ENCODE measurements at places on chromosomes 3 and 15.

- DNase-seq, result no peak
Observed at GRCh38 chr3:119774444-119774843, 7.5 kb upstream of the NR1I2 start.

GRCh38 chr3:42191443-42191747 lies 74.6 kb downstream of the CCK start:
- no peak for DNase-seq

DNA sequence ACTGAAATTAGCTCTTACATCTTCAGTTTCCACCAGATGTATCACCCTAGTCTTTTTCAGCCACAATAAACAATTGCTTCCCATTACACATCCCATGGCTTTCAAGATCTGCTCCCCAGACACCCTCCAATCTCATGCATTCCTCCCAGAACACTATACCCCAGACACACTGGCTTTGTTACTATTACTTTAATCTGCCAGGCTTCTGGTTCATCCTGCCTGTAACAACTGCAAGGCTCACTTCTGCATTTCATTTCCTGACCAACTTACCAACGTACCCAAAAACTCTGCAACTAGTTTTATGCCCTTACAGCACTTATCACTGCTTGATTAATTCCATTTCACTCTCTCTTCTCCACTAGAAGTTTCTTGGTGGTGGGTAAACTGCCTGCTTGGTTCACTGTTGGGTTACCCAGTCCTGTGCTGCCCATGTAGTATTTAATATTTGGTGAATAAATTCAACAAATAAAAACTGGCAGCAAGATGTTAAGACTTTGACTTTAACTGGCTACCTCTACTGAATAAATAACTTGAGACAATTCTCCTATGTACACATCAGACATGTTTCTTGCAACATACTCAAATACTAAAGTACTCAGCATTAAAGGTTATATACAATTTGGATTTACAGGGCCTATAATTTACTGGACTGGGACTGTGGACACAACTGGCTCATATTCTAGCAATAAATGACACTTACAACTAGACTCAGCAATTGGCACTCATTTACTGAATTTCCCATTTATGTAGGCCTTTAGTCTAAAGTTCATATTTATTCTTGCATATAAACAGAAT lies 2.7 kb downstream of the RPL22L1 start:
- DNase-seq, result no peak

DNA sequence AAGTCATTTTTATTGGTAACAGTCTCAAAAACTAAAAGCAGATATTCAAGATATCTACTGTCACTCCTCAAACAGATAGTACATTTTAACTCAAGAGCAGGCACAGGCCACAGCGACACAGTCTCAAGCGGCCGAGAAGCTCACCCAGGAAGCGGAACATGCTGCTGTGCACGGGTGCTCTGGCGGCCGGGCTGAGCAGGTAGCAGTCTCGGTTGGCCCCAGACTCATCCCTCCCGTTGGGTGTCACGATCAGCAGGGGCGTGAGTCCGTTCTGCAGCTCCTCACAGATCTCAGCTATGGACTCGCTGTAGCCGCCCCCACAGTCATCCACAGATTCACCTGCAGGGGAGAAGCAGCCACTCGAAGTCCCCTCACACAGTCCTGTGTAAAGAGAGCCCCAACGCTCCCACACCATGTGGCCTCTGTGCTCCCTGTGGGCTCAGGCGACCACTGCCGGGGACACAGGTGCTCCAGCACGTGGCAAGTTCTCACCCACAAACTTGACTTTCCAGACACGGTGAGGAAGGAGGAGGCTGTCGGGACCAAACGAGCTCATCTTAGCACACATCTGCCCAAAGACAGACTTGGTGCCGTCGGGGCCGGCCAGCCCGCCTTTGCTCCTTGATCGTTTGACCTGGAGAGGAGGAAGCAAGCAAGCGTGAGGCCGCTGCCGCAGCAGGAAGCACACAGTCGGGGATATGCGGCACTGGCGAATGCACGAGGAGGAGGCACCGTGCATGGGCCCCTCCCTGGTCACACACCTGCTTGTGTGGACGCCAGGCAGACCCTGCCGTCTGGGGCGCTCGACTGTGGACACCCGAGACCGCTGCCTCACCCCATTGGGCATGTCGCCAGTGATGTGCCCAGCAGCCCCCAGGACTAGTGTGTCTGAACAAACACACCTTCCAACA lies 17.7 kb upstream of the OCA2 start:
- no peak for DNase-seq

DNA sequence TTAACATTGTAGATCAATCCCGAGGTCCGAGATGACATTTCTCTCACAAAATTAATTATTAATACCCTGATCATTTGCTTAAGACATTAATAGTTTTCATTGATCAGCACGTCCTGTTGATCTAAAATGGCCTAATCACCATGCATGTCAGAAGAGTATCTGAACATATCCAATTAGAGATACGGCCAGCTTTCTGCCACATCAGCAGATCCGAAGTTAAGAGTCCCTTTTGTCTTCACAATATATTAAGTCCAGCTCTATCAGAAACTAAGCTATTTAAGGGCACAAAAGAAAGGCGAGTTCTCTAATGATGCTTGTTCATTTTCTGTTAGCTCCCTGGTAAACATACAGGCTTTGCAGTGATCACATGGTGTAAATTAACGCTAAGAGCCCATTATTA lies 470.3 kb downstream of the CNTN4 start:
- no peak for DNase-seq

DNA sequence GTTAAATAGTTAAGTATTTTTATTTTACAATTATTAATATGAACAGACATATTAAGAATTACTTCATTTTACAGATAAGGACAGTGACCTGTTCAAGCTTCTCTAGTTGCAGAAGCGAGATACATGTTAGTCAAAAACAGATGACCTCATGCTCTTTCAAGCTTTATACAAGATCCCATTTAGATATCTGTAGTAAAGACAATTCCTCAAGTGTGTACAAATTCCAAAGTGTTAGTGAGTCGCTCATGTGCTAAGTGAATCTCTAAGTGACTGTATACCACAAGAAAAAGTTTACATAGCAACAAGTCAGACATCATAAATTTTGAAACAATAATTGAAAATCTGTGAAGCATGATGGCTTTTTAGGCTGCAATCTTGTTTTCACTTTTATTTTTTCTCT lies 293.8 kb downstream of the ROBO1 start:
- no peak for DNase-seq

- DNase-seq, result no peak
Observed at GRCh38 chr3:55370272-55370671, 116.8 kb downstream of the WNT5A start.

DNA sequence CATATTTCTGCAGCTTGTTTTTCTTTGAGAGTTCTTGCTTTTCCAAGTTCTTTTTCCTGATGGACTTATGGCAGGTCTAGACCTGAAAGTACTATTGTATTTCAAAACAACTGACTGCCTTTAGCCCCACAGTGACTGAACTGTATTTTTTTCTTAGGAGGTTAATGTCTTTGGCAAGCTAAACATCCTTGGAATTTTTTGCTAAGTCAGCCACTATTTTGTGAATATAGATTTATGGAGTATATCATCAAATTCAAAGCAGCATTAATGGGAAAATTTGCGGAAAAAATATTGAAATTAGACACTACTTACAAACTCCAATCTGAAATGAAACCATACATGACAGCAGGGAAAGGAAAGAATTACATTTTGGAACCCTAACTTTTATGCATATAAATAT lies 8.6 kb downstream of the PIK3CA start:
- no peak for DNase-seq

- DNase-seq, result no peak
Observed at GRCh38 chr3:161212906-161213305, 8.2 kb upstream of the NMD3 start.

DNA sequence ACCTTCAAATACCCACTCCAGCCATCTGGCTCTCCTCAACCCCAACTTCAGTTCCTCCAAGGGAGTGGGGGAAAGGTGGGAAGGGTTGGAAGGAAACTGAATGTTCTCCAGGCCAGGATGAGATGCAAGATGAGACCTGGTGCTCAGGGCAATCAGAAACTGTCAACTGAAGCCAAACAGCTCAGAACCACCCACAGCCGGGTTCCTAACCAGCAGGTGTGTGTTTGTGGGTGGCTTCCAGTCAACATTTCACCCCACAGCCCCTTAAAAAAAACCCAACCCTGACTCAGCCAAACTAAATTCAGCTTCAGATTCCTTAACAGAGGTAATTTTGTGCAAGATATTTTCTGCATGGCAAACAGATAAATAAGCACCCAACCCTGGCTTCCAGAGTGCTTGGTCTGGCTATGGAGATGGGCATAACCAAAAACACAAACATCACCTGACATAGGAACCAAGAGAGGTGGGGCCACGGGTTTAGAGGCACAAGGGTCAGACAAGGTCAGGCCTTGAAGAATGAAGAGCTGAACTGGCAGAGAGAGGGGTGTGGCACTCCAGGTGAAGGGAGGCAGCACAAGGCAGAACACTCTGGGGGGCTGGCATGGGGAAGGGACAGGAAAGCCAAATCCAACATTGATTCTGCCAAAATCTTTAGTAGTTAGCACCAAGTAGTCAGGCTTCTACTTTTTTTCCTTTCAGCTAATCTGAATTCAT lies 34.7 kb downstream of the ZNF445 start:
- no peak for DNase-seq

DNA sequence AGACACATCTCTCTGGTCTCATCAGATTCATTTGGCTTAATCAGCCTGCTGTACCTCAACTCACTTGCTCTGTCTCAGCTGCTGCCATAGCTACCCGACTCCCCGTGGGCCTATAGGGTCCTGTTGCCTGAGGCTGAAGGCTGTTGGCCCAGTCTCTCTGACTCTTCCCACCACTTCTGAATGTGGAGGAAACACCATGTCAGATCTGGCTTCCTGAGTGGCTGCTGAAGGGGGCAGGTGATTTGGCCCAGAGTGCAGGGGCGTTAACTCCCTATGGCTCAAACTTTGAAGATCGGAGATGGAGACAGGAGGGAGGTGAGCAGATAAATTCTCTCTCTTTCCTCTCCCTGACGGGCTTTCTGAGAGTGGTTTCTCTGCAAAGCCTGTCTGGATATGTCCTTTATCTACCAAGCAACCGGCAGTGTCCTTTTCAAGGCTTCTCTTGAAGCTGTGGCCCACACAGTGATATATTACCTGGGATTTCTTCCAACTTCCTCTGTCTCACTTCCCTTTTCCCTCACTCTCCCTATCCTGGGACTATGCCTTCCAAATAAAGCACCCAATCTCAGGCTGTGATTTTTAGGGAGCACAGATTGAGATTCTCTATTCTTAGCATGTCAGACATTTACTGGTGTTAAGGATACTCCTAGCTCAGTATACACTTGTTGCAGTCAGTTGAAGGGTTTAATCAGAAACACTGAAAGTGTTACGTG lies 334.9 kb upstream of the TBC1D5 start:
- no peak for DNase-seq

Measured in AG04449 (cell line).